Pulmonary artery endothelial cell (primary cell): ENCODE measurements at places on chromosomes 5 and 9. TPM values are rescaled to one million over a fixed set of nuclear protein-coding genes. Genes with fewer than 3 reads are reported as not detected.

The IL3 gene
- total RNA-seq, result not detected in 2 replicates

The LHX2 gene
- not detected in 2 replicates for total RNA-seq

The C9 gene
- 0.25 TPM in 1 of 2 replicates, not detected in the other for total RNA-seq

The AFAP1L1 gene
- total RNA-seq, result 108 and 150 TPM in 2 replicates
